GF-D8 (cell line): ENCODE measurements at places on chromosomes 5 and 9.

DNA sequence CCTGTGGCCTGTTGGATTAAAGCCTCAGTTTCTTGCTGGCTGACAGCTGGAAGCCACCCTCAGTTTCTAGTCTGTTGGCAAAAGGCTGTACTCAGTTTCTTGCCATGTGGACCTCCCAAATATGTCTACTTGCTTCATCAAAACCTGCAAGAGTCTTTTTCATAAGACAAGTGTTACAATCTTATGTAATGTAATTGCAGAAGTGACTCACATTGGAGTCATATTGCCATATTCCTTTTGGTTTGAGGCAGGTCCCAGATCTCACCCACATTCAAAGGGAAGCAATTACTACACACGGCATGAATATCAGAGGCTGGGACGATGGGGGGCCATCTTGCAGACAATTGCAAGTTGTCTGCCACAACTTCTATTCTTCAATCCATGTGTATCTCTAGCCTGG is 286.7 kb upstream of the IL12B start:
- no peak for DNase-seq

DNA sequence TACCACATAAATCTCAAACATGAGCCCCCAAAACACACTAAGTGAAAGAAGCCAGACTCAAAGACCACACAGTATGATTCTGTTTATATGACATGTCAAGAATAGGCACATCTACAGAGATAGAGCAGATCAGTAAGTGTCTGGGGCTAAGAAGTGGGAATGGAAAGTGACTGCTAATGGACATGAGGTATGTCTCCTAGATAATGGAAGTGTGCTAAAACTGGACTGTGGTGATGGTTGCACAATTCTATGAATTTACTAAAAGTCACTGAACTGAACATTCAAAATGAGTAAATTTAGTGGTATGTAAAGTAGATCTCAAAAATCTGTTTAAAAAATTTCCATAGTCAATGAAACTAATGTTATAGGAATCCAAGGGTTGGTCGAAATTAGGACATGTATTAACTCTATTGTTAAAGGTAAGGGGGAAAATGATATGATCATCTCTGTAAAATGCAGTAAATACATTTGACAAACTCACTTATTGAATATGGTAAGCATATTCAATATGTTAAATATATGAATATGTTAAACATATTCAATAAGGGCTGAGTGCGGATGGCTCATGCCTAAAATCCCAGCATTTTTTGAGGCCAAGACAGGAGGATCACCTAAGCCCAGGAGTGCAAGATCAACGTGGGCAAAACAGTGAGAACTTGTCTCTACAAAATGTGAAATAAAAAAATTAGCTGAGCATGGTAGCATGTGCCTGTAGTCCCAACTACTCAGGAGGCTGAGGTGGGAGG is 51.7 kb downstream of the NUP155 start:
- no peak for DNase-seq

GRCh38 chr9:77475641-77476473 is 172.3 kb downstream of the GNA14 start:
- no peak for DNase-seq

GRCh38 chr9:114583371-114584155 is 4.0 kb upstream of the ATP6V1G1 start:
- DNase-seq: no peak

- DNase-seq: peak; percentile 36
Measured at GRCh38 chr5:14144586-14145434, 1.7 kb downstream of the TRIO start.

GRCh38 chr9:12604164-12604821 is 88.9 kb upstream of the TYRP1 start:
- DNase-seq: no peak

DNA sequence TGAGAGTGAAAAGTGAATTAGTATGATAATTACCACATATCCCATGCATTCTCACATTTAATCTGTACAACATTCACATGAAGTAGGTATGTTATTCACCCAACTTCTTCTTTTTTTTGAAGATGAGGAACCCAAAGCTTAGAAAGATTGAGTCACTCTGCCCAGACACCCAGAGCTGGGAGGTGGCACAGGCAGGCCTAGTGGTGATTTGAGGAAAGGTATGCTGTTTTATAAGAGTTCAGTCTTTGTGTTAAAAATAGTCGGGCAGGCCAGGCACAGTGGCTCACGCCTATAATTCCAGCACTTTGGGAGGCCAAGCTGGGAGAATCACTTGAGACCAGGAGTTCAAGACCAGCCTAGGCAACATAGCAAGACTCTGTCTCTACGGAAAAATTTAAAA is 285.3 kb downstream of the NR3C1 start:
- DNase-seq: peak; percentile 83

DNA sequence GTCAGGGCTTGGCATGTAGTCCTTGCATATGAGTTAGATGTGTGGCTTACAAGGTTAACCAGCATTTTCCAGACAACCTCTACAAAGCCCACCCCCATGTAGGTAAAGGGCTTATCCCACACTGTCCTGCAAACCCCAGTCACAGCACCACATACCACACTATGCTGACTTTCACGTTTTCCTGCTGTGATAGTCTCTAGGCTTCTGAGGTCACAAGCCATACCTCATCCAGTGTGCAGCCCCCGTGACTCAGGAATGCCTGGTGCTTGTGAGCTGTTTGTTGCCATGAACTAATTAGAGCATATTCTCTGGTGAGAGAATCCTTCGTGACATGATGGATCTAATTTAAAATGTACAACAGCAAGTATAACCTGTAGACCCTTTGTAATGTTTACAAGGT is 50.8 kb downstream of the ERAP1 start:
- no peak for DNase-seq

DNA sequence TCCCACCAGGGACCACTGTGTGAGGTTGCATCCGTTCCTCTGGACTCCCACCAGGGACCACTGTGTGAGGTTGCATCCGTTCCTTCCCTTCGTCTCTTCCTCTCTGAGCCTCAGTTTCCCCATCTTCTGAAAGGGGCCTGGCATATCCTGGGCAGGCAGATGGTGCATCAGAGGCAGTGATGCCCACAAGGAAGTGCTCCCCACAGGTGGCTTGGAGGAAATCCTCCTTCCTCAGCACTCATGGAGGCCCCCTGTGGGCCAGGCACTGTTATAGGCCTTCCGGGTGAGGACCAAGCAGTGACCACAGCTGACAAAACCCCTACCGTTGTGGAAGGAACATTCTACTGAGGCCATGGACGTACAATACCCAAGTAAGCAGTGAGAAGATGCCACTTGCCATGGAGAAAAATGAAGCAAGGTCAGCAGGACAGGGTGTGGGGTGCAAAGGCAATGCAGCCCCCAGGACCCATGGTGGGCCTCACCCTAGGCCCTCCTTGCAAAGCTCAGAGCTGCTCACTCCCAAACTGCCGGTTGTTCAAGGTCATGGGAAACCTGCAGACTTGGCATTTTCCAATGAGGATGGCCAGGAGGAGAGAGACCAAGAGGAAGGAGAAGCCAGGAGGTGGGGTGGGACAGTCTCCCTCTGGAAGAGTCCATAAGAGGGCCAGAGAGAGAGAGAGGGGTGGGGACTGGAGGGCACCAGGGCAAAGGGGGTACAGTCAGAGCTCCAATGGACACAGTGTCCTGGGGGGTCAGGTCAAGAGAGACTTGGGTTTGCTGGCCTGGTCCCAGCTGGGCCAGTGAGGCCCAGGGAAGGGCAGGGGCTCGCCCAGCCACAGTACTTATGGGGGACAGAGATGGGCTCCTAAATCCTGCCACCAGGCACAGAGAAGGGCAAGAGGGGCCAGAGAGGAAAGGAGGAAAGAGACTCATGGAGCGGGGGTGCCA is 51.1 kb downstream of the C9orf50 start:
- DNase-seq: no peak

GRCh38 chr5:162301356-162301755 is 233.8 kb downstream of the GABRG2 start:
- DNase-seq: no peak

DNA sequence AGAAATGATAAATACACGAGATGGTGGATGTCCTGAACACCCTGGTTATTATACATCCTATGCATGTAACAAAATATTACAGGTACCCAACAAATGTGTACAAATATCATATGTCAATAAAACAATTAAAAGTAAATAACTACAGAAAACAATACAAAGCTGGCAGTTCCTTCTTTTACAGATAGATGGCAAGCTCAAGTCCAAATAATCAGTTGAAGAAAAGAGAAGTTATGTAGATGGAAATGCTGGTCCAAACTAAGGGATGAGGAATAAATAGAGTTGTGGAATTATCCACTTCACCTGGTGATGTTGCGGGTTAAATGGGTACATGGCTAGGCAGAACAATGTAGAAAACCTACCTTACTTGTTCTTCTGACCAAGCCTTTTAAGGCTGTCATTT is 79.4 kb downstream of the PALM2AKAP2 start:
- DNase-seq: no peak

DNA sequence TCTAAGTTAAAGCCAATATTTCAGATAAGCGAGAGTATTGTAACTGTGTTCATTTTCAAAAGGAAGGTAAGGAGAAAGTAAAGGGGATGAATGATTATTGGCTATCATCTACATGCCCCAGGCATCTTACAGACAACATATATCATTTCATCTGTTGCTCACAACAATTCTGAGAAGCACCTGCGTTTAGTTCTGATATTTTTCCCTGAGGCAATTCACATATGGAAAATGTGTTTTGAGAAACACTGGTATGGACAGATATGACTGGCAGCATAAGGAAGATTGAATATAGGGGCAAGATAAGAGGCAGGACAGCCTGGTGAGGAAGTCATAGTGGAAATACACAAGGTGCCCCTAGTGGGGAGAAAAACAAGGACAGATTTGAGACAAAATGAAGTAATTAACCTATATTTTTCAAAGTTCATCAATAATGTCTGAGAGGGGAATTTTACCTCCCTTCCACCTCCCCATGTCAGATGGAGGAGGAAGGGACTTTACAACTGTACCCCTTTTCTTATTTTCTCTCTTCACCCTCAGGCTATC is 87.7 kb upstream of the TRIM32 start:
- no peak for DNase-seq

DNA sequence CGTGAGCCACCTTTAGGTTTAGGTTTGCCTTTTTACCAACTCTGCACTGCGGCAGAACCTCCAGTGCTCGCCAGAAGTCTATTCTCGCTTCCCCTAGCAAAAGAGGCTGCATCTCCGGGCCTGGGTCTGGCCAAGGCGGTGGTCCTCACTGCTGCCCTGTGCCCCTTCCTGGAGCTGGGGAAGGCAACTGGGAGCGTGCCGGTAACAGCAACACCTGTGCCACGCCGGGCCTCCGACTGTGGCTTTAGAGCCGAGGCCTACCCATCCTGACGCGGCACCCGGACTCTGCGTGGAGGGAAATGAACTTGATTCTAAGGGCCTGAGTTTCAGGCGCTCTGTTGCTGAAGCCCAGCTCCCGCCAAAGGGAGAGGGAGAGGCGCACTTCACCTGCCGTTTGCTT is 82.4 kb upstream of the SPATA31C2 start:
- no peak for DNase-seq

GRCh38 chr5:34731435-34732232 is 75.5 kb downstream of the RAI14 start:
- no peak for DNase-seq

- no peak for DNase-seq
Measured at GRCh38 chr5:173334808-173335207, 6.6 kb upstream of the STC2 start.

DNA sequence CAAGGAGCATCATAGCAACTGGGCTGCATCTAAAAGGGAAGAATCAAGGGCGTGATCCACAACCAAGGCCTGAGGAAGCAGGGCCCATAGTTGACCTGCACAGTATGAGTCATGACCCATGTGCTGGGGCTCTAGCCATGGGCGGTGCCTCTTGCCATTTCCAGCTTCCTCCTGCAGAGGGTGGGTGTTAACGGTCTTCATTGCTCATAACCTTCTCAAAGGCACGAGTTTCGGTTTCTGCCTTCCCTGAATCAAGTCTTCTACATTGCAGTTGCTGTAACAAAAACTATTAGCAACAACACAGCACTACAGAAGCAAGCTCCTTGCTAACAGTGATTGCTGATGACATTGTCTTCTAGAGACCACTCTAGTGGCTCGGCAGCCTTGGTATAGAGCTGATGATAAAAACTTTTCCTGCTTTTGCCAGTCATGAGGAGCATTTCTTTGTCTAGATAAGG is 66.9 kb downstream of the CTSL start:
- peak; percentile 67 for DNase-seq

DNA sequence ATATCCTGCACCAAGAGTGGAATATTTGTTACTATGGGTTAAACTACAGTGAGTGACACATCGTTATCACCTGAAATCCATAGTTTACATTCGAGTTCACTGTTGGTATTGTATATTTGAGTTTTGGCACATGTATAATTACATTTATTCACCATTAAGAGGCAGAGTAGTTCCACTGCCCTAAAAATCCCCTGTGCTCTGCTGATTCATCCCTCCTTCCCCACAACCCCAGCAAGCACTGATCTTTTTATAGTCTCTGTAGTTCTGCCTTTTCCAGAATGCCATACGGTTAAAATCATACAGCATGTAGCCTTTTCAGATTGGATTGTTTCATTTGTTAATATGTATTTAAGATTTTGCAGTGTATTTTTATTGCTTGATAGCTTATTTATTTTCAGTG is 495.2 kb downstream of the DIRAS2 start:
- DNase-seq: no peak
